ENCODE measurements at places on chromosomes 4 and X.

DNA sequence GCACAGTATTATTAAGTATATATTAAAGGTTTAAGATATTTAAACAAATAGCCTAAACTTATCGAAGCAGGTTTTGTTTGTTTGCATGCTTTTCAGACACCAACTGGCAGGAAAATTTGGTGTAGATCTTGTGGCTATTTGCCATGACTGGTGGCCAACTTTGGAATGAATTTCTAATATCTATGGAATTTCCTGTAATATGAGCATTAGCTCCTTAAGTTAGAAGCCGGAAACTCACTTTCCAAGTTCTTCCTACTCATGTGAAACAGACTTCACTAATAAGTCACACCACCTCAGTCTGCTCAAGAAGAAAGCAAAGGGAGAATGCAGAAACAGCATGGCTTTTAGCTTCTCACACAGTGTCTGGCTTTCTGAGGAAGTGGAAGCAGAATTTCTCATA is 563.9 kb downstream of the GRXCR1 start:
- no peak for DNase-seq

DNA sequence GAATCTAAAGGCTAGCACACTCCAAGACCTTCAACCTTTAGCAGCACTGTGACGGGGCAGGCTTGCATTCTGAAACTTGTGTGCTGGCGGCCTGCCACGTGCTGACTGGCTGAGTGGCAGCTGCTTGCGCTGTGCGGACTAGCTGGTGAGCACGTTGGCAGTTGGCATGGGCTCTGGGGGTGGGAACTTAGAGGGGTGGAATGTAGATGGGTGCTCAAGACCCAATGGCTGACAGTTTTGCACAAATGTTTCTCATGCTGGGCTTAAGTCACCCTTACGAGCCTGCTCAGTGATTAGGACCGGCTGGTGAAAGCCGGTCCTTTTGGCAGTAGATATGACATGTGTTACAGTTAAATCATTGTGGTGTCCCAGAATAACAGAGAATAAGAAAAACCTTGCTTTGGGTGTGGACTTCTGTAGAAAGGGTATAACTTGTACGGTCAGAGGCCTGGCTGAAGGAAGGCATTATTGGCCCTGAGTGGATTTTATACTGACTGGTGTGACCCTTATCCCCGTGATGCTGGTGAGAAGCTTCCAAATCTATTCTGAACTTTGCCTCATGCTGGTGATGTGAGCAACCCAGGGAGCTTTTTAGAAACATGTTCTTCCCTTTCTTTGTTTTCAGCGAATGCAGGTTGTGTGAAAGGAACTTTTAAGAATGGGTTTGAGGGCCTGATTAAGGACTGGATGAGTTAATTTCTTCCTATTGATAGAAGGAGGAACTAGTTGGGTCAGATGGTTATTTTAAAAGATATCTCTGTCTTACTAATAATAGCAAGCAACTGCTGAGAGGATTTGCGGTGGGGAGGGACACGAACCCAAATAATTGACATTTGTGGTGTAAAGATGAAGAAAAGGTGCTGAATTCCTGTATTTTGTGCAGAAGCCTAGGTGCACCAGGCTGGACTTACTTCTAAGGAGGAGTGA is 107.4 kb upstream of the SLC4A4 start:
- DNase-seq, result no peak

- no peak for DNase-seq
Observed at GRCh38 chr4:1722551-1723118, 1.3 kb downstream of the TACC3 start.

DNA sequence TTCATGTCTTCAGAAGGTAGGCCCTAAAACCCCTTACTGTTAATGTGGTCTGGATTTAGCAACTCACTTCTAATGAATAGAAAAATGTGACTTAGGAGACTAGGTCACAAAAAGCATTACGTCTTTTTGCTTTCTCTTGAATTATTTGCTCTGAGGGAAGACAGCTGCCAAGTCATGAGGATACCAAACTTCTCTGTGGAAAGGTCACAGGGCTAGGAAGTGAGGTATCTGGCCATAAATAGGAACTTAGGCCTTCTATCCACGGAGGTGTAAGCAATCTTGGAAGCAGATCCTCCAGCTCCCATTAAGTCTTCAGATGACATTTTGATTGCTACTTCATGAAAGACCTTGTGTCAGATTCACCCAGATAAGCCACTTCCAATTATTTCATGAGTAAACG is 120.6 kb downstream of the JADE1 start:
- DNase-seq, result no peak

DNA sequence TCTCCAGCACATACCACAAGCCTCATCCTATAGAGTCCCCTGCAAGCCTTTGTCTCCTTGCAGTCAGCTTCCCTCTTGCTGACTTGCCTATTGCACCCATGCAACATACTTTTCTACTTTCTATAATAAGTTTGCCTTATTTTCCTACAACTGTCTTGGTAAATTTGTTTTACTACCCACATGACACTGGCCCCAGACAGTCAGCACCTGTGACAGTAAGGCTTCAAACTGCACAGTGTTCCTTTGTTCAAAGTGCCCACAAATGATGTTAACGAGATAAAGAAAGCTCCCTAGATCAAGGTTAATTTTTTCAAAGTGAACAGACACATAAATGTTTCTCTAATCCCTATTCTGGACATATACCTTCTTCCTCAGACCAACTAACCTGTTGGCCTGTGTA is 529.1 kb upstream of the PCDH10 start:
- no peak for DNase-seq

- DNase-seq, result no peak
Observed at GRCh38 chrX:39850630-39851152, 247.1 kb downstream of the BCOR start.

- no peak for DNase-seq
Observed at GRCh38 chr4:137156054-137156453, 376.2 kb downstream of the PCDH18 start.

DNA sequence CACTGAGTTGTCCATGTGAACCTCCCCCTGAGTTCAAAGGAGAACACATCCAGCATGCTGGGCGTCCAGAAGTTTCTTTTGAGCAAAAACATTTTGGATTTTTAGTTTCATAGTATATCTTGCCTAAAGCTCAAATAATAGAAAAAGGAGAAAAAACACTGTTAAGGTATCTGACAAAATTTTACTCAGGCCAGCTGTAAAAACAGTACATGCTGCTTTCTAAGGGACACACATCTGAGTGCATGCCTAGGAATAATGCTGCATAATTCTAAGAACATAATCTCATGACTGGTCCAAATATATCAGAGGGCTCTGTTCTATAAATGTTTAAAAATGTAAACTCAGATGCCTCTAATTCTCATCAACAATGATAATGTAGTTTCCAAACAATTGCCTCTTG is 561.3 kb upstream of the INTU start:
- DNase-seq, result no peak

- DNase-seq, result no peak
Observed at GRCh38 chrX:113743069-113743468, 840.8 kb upstream of the HTR2C start.

- no peak for DNase-seq
Observed at GRCh38 chrX:23783589-23784469, 856 bp downstream of the SAT1 start.

- DNase-seq, result no peak
Observed at GRCh38 chr4:54403700-54404453, 174.8 kb downstream of the PDGFRA start.

DNA sequence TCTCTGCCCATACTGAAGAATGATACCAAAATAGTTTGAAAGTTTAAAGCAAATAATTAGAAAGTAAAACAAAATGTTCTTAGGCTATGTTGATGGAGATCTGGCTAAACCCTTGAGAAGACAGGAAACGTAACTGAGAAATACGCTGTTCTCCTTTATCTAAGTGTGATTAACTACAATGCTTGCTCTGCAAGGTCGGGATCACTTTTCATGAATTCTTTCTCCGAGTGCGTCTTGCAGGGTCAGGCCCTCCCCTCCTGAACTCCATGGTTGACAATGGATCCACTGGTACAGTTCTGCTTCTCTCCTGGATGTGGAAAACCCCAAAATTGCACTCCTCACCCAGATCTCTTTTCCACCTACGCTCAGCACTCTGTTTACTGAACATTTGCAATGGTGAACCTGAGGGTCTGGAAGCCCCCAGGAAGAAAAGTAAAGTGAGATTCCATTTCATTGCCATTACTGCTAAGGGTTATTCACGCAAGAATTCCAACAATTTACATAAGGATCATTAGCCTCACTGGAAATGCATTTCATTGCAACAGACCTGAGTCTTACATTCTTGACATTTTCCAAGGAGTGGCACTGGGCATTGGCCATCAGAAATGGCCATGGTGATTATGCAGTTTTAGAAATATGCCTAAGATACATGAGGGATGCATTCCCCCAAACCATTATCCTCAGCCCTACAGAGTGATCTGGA is 24.6 kb upstream of the WWC2 start:
- no peak for DNase-seq

GRCh38 chr4:123786163-123786915 is 389.7 kb downstream of the SPRY1 start:
- DNase-seq, result no peak

DNA sequence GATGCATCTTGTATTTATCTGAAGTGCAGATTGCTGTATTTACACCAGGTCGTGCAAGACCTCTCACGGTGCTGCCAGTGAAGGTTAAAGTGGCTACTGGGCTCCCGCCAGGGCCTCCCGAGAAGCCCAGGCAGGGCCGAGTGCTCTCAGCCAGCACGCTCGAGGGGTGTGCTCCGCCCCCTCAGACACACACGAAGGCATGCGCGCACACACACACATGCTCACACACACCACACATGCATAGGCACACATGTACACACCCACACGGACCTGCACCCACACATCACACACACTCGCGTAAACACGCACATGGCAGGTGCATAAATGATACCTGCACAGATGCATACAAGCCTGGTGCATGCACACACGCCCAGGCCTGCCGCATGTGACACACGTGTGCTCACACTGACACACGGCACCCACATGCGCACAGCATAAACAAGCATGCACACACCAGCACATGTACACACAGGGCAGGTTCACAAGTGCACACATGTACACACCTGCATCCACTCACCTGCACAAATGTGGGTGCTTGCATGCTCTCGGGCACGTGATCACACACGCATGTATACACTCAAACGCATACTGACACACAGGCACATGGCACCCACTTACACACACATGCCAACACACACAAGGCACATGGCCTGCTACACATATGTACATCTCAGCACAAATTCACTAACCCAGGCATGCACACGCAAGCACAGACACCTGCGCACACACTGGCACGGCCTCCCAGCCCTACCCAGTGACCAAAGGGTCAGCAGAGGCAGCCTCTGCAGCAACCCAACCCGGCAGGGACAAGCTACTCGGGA is 71.6 kb downstream of the FAM53A start:
- DNase-seq, result no peak

DNA sequence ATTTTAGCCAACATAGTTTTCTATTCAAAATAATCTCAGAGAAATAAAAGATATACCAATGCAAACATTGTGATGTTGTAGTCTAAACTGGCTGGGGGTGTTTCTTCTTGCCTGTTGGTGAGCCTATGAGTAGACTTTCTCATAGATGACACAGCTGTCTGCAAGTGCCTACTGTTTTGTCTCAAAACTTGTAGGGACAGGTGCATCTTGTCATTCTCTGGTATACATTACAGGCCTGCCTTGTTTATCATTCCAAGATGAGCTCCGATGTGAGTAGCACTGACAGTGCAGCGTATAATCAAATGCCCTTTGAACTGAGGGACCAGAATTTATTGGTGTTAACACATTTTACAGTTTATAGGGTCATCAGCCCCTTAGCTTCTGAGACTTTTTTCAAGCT is 353.8 kb downstream of the PRDM5 start:
- DNase-seq, result no peak

- DNase-seq, result no peak
Observed at GRCh38 chr4:14783011-14783877, 219.0 kb upstream of the CPEB2 start.

GRCh38 chr4:150176547-150176946 is 98.3 kb downstream of the DCLK2 start:
- no peak for DNase-seq

GRCh38 chr4:114386637-114387233 is 211.9 kb upstream of the UGT8 start:
- no peak for DNase-seq

GRCh38 chr4:181350615-181351415 is 892.4 kb upstream of the TENM3 start:
- no peak for DNase-seq

DNA sequence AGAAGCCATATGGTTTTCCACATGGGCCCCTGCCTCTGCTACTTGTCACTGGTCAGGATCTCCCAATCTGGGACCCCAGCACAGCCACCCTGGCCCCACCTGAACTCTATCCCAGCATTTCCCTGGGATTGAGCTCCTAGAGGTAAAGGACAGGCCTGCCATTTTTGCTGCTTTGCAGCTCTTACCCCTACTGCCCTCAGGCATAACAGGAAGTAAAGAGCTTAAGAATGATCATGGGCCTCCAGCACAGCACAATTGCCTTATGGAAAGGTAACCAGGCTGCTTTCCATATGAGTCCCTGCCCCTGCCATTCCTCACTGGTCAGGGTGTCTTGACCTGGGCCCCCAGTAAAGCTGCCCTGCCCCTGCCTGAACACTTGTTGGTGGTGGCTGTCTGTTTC is 254.9 kb upstream of the ZCCHC13 start:
- no peak for DNase-seq

DNA sequence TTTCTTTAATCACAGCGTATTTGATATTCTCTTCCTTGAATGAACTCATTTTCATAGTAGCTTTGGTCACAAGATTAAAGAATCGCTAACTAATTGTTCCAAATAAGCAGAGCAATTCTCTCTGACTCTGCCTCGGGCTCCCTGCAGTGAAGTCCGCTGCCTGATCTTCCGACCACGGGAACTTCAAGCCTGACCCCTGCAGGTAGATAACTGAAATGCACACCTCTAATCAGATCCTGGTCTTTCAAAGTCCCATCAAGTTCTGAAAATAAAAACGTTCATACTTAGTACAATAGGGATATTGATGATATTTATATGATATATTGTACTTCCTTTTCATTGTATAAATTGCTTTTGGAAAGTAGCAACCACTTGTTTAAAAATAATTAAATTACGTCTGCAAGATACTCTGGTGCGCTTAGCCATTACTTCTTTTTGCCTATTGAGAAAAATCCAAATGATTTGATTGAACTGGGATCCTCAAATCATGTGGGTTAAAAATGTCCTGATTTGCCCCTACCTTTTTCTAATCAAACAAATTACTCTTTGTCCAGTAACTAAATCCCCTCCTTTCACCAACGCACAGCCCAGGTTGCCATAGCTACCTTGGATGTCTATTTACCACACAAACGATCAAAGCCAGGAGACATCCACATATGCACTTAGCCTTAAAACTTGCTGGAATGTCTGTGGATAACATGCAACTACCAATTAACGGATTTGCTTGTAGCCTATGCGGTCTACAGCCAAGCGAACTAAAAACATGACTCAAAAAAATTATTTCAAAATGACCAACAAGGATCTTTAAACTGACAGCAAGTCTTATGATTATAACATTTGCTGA is 4.2 kb downstream of the MID1 start:
- DNase-seq, result no peak

- no peak for DNase-seq
Observed at GRCh38 chr4:176789955-176790354, 2.8 kb downstream of the VEGFC start.

GRCh38 chr4:170193496-170193895 is 103.7 kb upstream of the AADAT start:
- no peak for DNase-seq

Measured in stimulated activated CD4-positive, alpha-beta T cell treated with anti-CD3 and anti-CD28 coated beads, Interleukin-15, amount 100 ng/mL, for 1 hour (primary cell).